ENCODE measurements at places on chromosomes 12 and 14. TPM values are rescaled to one million over a fixed set of nuclear protein-coding genes. Genes with fewer than 3 reads are reported as not detected.
A peak's percentile ranks its signal among the peaks of the same experiment; 100 is the strongest.

- peak; percentile 87 for DNase-seq
Observed at GRCh38 chr14:91996948-91997371, 42.9 kb downstream of the TRIP11 start.

GRCh38 chr12:9761419-9761781, 699 bp upstream of the CD69 start:
- no peak for DNase-seq

The IL26 gene
- 0.10 TPM for polyA plus RNA-seq

The KRT79 gene
- polyA plus RNA-seq = not detected

The IFNG-AS1 gene
- polyA plus RNA-seq = 0.13 TPM

DNA sequence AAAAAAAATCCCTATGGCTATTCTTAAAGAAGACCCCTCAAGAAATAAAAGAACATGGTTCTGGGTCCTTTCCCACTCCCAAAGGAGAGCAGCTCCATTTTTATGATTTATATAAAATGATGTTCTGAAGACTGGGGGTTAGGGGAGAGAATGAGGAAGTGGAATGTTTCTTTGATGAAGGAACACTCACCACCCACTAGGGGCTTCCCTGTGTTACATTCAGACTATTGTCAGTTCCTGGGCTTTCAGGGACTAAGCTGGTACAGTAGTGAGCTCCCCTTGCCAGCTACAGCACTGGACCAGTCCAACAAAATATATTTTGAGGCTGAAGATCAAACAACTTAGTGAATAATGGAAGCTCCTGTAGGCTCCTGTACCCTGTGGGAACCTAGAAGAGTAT, 98.9 kb downstream of the HMGA2 start:
- no peak for DNase-seq

DNA sequence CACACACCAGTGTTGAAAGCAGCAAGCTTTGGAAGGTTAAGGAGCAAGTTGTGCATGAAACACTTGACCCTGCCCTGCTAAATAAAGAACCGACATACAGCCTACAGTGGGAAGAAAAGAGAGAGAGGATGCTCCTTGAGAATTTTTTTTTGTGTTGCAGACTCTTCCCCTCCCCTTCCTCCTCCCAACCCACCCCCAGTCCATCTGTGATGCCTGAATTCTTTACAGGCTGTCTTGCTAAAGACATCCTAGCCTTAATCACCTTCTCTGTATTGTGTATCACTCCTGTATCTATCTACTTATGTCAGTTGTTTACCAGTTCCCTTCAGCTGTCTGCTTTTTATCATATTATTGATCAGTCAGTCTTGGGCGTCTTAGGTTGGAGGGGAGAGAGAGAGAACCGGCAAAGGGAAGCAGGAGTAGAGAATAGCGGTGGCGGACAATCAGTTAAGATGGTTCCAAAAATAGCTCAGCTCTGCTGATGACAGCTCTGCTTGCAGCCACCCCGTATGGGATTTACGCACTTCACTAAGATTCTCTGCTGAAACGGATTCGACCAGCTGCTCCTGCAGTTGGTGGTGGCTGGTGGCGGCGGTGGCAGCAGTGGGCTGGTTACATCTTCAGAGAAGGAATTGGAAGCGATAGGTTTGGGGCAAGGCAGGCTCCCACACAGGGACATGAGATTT, 664.7 kb downstream of the NRXN3 start:
- DNase-seq = no peak

The CLEC14A gene
- 5.9 TPM for polyA plus RNA-seq
